ENCODE measurements at places on chromosomes 7 and 10.

DNA sequence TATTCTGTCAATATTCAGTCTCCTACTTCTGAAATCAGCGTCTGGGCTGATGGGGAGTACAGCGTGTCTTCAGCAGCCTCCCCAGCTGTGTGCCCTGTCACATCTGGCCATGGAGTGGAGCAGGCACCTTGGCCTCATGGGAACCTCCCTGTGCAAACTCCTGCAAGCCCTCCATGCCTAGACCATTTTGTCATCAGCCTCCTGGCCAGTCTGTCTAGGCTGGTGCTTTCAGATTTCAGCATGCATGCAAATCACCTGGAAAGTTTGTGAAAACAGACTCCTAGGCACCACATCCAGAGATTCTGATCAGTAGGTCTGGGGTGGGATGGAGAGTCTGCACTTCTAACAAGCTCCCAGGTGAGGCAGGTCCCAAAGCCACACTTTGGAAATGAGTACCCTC lies 26.2 kb upstream of the CCSER2 start:
- no peak for DNase-seq

DNA sequence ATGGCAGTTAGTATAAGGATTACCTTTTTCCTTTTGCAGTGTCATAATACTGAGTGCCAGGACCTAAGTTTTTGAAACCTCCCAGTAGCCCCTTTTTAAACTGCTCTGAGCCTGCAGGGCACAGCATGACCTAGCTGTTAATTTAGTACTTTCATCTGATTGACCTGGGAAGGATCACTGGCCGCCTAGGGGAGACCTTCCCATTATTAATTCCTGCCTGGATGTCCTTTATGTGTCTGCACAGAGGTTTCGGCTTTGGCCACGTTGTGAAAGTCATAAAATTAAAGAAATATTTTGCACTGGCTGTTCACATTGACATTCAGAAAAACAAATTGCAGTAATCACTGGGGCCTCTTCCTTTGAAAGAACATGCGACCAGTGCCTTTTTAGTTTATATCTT lies 290.2 kb downstream of the SDK1 start:
- no peak for DNase-seq

GRCh38 chr7:151247611-151248345 lies 716 bp downstream of the SMARCD3 start:
- no peak for DNase-seq

DNA sequence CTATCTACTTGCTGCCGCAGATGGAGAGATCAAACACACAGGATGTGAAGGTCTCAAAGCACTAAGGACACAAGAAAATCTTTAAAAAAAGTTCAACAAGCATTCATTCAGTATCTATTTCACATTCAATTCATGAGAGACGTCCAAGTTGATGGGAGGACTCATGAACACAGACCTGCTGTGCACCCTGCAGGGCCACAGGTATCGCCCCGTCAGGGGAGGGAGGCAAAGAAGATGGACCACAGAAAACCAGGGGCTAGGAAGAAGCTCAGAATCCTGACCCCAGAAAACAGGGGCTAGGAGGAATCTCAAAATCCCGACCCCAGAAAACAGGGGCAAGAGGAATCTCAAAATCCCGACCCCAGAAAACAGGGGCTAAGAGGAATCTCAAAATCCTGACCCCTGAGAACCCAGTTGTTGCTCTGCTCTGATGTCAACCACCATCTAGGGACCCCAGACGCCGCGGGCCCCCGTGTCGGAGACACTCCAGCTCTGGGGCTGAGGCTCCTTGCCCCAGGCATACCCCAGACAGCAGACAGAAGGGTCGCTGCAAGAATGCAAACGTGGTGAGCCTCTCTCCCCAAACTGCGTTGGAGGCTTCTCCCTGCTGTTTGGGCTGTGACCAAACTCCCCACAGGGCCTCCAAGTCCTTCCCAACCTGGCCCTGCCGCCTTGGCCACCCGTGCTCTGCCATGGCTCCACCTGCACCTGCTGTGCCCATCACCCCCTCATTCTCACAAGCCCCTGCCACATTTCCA lies 197.6 kb downstream of the DIP2C start:
- DNase-seq, result no peak

- DNase-seq, result no peak
These were observed 258.7 kb downstream of the SORCS3 start for GRCh38 chr10:104899779-104900178.

- DNase-seq, result no peak
These were observed 11.9 kb downstream of the ZNF777 start for GRCh38 chr7:149448961-149449360.

- no peak for DNase-seq
These were observed 808.5 kb upstream of the CELF2 start for GRCh38 chr10:10209167-10209566.

DNA sequence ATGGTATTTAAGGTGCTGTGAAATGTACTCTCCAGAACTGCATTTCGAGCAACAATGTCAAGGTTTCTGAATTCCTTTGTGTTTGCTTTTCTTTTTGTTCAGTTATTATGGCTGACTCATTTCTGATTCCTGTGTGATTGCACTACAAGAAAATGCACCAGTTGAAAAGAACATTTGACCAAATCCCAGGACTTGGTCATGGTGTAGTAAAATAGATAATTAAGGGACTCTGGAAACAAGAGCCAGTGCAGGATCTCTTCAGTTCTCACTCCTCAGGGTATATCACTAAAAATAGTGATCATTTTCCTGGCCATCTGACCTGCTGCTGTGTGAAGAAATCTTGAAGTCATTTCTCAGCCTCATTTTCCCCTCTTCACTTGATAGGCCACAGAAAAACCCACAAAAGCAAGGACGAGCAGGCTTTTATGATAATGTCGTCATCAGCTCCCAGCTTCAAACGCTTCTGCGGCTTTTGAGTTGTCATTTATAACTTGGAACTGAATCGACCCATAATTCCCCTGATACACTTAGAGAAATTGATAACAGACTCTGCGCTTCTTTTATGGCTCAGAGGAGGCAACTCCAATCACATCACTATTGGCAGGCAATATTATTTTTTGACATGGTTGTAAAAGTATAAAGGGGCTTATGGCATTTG lies 274.7 kb downstream of the HDAC9 start:
- no peak for DNase-seq

All from stimulated activated CD4-positive, alpha-beta T cell treated with anti-CD3 and anti-CD28 coated beads, Interleukin-2, amount 100 ng/mL, for 24 hours (primary cell).